HT-29 (cell line): ENCODE measurements at places on chromosomes 2 and 18.

DNA sequence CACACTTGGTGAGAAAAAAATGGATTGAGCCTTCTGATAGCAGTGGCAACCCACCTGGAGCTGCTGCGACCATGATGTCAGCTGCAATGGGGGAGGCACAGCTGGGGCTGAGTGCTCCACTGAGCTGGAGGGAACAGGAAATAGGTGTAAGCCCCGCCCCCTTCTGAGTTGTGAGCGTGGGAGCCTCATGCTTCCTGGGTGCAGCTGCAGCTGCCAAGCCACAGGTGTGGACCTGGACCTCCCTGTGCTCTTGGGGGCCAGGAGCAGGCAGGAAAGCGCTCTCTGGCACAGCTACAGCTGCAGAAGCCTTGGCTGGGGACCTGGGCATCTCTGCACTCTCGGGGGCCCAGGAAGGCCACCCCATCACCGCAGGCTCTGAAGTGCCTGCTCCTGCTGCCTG is 970.6 kb downstream of the DCDC2C start:
- no peak for DNase-seq

- DNase-seq = no peak
Measured at GRCh38 chr2:16744521-16744920, 78.9 kb upstream of the CYRIA start.

- DNase-seq = no peak
Measured at GRCh38 chr18:63440881-63441280, 18.6 kb upstream of the VPS4B start.

GRCh38 chr2:3324036-3324386 is 53.6 kb downstream of the EIPR1 start:
- DNase-seq = no peak

DNA sequence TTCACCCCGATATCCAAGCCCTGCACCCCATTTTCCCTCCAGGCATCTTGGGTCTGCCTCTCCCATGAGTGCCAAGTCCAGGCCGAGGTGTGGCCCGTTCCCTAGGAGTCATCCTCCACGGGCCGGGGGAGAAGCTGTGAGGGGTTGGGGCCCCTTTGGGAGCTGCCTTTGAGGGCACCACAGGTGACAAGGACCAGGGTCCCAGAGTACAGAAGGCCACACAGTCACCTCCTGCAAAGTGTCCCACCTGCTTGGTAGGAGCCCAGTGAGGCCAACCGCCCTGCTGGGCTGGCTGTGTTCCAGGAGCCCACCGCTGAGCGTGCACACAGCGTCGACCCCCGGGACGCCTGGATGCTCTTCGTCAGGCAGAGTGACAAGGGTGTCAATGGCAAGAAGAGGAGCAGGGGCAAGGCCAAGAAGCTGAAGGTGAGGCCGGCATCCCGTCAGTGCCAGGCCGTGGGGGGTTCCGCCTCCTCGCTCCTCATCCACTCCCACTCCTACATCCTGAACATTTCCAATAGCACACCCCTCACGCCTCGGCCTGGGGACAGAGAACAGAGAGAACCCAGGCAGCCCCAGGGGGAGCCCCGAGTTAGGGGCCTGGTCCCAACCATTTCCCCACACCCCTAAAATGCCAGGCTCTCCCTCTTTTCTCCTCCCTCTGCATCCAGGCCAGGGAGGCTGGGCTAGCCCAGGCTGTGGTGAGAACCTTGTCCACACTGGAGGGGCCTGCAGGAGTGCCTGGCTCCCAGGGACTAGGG is 2.7 kb downstream of the ERFE start:
- DNase-seq = no peak

DNA sequence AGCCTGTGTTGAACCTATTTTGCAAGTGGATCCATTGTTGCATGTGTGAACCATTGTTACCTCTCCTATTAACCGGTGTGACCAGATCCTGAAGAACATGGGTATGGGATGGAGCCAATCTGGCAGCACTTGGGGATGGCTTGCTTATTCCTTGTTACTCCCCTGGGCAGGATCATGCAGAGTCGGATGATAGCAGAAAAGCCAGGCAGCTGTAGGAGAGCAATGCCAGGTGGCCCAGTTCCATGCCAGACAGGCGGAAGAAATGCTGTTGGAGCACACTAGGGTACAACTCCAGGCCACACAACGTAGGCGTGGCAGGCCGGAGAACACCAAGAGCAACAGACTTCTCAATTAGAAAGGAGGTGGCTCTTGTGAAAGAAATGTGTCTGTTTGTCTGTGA is 16.3 kb upstream of the MYO1B start:
- no peak for DNase-seq

DNA sequence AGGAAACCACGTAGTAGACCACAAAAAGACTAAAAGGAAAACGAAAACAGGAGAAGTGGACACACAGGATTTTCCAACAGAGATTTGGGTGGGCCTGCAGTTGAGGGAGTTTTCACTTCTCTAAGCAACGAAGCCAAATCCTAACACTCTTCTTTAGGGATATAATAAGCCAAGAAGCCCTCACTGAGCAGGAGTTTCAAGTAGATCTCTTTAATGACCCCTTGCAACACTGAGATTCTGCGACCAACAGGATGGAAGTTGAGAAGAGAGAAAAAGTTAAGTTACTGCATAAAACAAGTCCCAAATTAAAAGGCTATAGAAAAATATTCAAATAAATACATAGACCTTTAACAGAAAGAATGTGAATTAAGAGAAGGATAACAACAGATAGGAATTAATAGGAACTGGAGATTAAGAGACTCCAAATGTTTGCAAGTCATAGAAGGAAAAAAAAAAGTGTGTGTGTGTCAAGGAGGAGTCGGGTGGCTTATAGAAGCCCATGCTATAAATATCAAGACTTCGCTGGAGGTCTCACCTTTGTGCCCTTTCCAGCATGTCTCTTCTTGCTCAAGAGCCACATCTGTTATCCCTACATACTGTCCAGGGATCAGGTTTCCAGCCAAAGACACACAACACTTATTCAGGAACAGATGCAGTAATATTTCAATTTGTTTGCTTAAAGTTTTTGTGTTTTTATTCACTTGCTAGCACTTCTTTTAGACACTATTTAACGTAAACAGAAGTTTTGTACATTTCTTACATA is 69.4 kb upstream of the ARHGAP28 start:
- no peak for DNase-seq

- DNase-seq = no peak
Measured at GRCh38 chr2:205465791-205466190, 216.5 kb upstream of the NRP2 start.

GRCh38 chr2:7118606-7119131 is 201.5 kb downstream of the RNF144A start:
- DNase-seq = no peak

GRCh38 chr18:77108821-77109647 is 23.5 kb downstream of the MBP start:
- no peak for DNase-seq

GRCh38 chr2:202017940-202018339 is 15.7 kb upstream of the FZD7 start:
- DNase-seq = no peak

DNA sequence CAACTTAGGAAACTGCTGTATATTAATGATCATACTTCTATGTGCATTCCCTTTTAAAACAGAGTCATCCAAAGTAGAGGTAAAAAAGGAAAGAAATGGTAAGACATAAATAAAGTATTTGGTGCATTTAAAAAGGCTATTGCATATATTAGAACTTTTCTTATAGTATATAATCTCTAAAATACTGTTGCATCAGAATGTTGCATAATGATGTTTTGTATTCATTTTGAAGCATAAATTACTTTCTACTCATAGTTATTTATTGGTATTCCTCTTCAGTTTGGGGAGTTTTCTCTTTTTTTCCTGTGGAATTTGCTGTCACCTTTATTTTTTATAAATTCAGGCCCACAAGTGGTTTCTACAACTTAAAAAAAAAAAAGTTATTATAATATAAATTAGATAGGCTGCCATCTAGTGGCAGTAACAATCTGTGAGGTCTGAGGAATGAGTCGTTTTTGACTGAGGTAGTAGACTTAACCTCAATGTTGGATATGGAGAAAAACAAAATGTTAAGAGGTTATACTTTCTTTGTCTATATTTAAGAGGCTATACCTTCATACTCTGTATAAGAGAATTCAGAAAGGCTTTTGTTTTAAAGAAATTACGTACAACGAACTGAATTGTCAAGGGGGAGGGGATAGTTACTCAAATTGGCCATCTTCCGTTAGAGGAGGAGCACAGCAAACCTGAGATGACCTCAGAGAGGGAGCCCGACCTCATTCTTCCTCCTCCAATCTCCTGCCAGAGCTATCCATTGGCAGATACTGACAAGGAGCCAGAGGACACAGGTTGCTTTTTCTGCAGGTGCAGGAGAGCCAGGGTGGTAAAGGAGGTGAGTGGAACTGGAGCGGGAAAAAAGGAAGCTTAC is 23.8 kb downstream of the ANKAR start:
- peak; percentile 70 for DNase-seq

DNA sequence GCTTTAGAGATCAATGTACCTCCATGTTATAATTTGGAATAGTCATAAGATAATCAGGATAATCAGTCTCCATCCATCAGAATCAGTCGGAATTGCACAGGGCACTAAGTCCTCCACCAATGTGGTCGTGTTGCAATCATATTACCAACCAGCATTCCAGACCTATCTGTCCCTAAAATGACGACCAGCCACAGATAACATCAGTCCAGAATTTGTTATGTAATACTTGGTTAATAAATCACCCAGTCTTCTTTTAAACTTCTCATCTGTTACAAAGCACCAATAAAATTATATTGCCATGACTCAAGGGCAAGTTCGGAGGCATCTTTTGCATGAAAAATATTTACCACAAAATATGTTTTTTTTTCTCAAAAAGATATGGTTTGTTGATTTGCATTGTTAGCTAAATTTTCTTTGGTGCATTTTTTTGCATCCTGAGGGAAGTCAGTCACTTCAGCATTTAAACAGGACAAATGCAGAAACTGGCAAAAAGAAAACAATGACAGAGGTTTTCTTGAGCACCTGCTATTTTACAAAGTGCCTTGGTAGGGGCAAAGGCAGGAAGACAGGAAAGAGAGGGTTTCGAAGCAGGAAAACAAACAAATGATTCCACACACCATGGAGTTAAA is 29.3 kb downstream of the PIEZO2 start:
- peak; percentile 57 for DNase-seq

GRCh38 chr2:184556639-184557038 is 41.7 kb upstream of the ZNF804A start:
- no peak for DNase-seq

GRCh38 chr2:223545830-223546229 is 56.3 kb downstream of the SCG2 start:
- DNase-seq = no peak

DNA sequence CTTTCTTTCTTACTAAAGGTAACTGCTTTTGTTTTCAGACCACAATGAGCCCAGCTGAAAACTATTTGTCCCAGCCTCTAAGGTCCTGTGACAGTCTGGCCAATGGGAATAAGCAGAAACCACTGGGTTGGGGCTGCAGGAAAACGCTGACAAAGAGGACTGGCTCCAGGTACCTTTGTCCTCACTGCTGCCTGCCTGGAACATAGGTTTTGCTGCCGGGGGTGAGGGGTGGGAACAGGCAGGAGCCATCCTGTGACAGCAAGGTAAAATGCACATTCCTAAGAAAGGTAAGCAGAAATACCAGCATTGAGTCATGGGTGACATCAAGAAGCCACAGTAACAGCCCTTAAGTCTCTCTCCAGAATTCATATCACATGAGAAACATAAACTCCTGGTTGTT is 21.6 kb downstream of the PTPN2 start:
- peak; percentile 52 for DNase-seq

DNA sequence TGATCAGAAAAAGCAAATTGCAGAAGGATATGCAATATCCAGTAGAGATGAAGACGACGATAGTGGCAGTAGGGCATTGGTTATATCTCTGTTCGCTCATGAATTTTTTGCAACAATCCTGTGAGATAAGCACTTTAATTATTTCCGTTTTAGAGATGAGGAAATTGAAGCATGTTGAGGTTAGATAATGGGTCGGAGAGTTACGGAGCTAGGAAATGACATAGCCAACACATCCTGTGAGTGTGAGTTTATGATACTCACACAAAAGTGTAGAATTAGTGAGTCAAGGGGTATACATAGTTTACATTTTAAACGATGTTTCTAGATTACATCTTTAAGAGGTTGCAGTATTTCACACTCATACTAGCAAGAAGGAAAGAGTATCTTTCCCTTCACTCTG is 123.1 kb upstream of the ARL4C start:
- no peak for DNase-seq

GRCh38 chr2:41940745-41941063 is 107.1 kb upstream of the PKDCC start:
- no peak for DNase-seq

GRCh38 chr18:68267583-68267982 is 447.3 kb downstream of the TMX3 start:
- no peak for DNase-seq

GRCh38 chr2:234840336-234840735 is 111.5 kb upstream of the SH3BP4 start:
- peak; percentile 63 for DNase-seq

DNA sequence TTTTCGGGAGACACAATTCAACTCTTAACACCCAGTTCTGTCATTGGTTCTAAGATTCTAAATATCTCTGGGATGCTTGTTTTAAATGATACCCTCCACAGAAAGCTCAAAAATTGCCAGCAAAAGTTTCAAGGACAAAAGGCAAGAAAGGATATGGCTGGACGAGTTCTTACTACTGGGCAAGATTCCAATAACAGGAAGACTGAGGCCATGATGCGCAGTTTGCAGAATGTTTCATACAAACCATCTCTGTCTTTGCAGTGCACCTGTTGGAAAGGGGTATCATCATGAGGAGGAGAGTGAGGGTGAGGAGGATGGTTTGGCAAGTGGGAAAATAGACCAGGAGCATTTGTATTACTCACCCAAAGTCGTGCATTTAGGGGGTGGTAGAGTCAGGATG is 172.8 kb downstream of the DCDC2C start:
- DNase-seq = no peak

DNA sequence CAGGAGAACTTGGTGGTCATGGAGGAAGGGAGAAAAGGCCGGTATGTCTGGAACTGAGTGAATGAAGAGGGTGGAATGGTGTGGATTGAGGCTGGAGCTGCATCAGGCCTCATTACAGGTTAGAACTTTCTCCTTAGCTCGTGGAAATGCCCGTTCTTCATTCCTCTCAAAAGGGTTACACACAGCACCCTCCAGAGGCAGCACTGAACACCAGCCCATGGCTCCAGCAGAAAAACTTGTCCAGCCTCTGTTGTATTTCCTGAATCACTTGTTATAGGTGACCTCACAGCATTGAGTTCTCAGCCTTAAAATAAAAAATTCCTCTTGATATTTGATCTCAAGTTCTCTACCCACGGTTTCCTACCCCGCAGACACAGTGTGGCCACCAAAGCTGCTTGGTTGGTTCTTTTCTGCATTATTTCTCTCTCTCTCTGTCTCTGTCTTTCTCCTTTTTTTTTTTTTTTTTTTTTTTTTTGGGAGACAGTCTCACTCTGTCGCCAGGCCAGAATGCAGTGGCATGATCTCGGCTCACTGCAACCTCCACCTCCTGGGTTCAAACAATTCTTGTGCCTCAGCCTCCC is 89.6 kb downstream of the ITGB1BP1 start:
- DNase-seq = peak; percentile 86

DNA sequence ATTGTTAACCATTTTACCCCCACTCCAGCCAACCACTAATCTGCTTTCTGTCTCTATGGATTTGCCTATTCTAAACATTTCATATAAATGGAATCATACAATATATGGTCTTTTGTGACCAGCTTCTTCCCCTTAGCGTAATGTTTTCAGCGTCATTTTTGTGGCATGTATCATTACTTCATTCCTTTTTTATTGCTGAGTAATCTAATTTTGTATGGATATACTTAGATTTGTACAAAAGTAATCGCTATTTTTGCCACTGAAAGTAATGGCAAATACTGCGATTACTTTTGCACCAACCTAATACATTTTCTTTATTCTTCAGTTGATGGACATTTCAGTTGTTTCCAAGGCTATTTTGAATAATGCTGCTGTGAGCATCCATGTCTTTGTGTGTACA is 227.6 kb downstream of the WDR7 start:
- DNase-seq = no peak

GRCh38 chr2:118852605-118853128 is 5.2 kb upstream of the EN1 start:
- no peak for DNase-seq
